ENCODE measurements at places on chromosomes 3 and 15.

GRCh38 chr15:47744496-47744895 lies 27.2 kb downstream of the SEMA6D start:
- no peak for DNase-seq

DNA sequence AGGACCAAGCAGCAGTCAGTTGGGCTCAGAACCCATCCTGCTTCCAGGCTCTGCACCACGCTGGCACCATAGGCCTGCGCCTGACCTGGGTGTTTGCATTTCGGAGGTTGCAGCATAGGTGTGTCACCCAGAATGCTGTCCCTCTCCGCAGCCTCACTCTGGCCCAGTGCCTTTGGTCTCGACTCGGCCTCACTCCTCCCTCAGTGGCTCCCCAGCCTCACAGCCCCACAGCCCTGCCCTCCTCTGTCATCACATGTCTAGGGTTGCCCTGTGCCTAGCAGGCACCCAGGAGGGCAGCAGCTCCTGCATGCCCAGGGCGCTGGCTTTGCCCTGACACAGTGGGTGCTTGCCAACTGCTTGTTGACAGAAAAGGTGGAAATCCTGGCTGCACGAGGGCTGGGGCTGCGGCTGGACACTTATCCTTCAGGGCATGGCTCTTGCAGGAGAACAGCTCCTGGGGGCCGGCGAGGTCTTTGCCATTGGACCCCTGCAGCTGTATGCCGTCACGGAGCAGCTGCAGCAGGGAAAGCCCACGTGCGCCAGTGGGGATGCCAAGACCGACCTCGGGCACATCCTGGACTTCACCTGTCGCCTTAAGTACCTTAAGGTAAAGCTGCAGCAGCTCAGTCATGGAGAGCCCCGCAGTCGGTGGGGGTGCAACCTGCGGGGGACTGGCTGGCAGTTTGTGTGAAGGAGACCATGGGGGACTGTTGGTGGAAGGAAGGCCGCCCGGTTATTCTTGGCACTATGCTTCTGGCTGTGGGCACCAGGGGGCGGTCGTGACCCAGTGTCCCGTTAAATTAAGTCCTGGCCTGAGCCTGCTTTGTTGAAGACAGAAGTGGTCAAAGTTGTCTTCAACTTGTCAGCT lies 16.2 kb downstream of the NISCH start:
- DNase-seq = peak; percentile 82

- no peak for DNase-seq
Observed at GRCh38 chr3:47658444-47658843, 79.8 kb upstream of the CSPG5 start.

GRCh38 chr3:158074591-158074990 lies 31.6 kb downstream of the SHOX2 start:
- DNase-seq = no peak

DNA sequence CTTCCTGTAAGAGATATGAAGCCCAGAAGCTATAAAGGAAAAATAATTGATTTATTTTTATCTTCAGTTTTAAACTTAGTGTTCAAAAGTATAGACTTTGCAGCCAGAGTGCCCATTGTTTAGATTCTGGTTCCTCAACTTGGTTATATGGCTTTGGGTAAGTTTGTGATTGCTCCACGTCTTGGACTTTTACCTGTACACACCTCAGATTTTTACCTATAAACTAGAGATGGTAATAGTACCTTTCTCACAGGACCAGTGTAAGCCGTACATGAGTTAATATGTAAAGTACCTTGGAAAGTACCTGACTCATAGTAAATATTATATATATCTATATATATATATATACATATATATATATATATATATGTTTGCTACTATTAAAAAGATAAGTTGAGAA lies 283.8 kb downstream of the RAP2B start:
- no peak for DNase-seq

DNA sequence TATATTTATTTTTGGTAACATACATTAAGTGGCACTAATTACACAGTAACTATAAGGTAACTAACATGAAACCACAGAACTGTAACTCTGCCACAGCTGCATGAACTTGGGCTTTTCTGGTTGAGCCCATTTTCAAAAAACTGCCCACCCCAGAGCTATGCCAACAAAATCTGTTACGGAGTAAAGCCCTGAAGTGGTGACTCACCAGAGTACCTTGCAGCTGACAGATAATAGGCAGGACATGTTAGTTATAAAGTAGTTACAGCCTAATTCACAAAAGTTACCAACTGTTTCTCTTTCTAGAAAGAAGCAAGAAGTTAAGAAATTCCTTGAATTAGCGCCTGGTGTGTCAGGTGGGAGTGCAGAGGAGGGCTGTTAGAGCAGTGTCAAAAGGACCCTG lies 1.5 kb upstream of the GPX1 start:
- no peak for DNase-seq

DNA sequence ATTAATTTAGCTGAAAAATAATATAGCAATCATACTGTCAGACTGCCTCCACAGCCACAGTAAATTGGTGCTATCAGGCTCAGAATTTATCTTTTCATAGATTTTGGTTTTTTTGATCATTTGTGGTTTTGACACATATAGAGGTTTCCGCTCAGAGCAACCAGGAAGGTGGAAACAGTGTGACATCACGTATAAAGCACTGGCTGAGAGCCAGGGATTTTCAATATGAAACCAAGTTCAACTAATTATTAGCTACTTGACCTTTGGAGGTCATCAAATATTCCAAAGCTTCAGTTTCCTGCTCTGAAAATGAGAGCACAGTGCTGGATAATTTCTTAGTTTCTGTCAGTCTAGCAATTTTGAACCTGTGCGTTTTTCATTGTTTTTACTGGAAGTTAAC lies 433.8 kb upstream of the SUCLG2 start:
- DNase-seq = no peak

DNA sequence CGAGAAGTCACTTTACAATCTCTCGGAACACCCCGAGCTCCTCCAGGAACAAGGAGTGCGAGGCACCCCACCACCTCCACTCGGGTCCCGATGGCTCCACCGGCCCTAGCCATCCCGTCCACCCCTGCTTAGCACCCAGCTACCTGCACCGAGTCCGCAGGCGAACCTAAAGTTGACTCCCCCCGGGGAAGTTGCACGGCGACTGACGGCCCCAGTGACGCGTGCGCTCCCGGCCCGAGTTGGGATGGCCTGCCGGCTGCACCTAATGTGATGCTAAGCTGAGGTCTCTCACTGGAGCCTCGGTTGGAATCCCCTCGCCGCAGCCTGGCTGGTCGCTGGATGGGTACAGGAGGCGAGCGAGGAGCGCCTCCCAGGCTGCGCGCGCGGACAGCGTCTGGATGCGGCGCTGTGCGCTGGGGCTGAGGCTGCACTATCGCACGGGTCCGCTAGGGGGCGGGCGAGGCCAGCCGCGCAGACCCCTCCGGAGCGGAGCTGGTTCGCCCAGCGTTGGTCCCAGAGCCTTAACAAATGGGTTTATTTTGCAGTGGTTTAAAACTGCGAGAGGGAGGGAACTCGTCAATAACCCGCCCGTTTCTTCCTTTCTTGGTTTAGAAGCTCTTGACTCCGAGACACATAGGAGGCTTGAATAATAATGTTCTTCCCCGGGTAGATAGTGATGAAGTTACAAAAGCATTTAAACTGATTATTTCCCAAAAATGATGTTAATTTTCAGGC lies at the start of gene OXTR:
Gene OXTR, minus strand, starts transcription at position 526 of the 735 bp plus-strand sequence. CDS start 1,426 bp downstream, outside the sequence.
- DNase-seq = peak; percentile 58

DNA sequence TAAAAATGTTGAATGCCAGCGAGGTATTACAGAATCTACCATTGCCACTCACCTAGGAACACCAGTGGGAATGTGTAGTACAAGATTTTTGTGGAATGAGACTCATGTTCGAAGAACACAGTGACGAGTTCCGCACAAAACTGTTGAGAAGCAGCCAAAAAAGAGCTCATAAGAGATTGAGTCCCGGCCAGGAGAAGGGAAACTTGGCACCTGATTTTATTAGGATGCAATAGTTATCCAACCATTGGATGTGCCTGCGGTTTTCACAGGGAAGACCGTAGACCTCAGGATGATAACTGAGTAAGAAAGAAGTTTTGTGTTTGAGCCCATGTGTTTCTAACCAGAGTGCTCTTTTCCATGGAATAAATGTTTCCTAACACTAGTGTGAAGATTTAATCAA lies 88.9 kb downstream of the PTPRG start:
- DNase-seq = no peak

DNA sequence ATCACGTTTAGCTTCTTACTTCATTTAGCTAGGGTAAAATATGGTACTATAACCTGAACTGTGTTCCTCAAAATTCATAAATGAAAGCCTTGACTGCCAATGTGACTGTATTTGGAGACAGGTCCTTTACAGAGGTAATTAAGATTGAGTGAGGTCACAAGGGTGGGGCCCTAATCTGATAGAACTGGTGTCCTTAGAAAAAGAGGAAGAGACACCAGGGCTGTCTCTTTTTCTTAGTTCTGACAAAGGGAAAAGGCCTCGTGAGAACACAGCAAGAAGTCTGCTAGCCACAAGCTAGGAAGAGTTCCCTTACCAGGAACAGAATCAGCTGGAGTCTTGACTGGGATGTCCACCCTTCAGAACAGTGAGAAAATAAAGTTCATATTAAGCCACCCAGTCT lies 162.7 kb downstream of the GMNC start:
- DNase-seq = no peak

GRCh38 chr15:42185801-42186200 lies 22.3 kb downstream of the VPS39 start:
- no peak for DNase-seq

- DNase-seq = peak; percentile 63
Observed at GRCh38 chr15:101482526-101483371, 6.8 kb downstream of the PCSK6 start.

GRCh38 chr15:40281801-40282146 lies 1.1 kb downstream of the ANKRD63 start:
- DNase-seq = no peak

DNA sequence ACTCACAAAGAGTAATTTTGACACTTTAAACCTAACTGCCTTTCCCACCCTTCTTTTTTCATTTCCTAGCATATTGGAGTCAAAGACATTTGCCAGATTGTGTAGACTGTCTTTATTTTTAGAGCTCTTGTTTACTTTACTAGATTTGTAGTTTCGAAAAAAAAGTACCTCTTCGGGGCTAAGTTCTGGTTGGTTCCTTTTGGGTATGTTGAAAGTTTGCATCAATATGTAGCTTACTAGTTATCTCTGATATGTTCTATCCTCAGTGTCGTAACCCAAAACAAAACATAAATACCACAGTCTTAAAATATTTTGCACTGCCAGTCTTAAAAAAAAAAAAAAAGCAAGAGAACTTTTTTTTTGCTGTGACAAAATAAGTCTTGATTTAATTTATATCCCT lies 52.2 kb downstream of the REC114 start:
- no peak for DNase-seq

- DNase-seq = no peak
Observed at GRCh38 chr3:24263069-24263668, 231.5 kb downstream of the THRB start.

- DNase-seq = no peak
Observed at GRCh38 chr15:35427091-35427490, 118.9 kb downstream of the DPH6 start.

DNA sequence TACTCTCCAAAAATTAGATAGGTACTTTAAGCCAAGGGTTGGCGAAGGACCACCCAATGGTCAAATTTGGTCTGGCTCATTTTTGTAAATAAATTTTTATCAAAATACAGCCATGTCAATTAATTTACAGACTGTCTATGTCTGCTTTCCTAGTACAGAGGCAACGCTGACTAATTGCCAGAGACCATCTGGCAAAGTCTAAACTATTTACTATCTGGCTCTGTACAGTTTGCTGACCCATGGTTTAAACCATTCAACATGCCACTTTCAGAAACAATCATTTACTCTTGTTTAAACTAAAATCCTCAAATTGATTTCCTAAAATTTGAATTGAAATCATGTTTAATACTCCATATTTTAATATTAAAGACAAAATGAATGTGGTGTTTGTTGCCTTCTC lies 25.9 kb downstream of the CBLB start:
- no peak for DNase-seq

GRCh38 chr15:82130248-82130647 lies 84.4 kb upstream of the MEX3B start:
- no peak for DNase-seq

DNA sequence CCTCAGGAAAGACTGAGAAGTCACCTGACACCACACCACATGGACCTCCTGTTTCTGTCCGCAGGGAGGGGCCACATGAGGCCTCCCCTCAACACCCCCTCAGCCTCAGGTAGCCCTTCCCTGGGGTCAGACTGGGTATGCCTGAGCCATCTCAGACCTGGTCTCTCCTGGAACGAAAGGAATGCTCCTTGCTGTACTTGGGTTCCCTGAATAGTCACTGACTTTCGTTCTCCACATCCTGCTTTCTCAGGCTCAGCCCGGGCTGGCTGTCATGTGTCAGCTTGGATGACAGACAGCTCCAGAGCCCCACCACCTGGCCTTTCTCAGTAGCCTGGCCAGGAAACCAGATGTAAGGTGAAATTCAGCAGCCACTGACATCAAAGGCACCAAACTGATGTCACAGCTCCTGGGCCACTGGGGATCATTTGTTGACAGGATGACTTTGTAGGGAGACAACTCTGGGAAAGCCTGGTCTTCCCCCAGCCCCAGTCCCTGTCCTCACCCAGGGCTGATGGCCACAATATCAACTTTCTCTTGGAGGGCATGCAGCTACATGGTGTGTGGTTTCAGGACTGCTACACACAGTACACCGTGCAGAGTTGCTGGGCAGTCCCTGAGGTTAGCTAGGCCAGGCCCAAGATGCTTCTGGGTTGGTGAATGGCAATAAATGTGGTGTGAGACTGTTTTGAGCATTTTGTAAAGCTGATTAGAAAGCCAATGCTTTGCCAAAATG lies 141.4 kb upstream of the MRPS22 start:
- DNase-seq = no peak

GRCh38 chr3:70108546-70108945 lies 109.0 kb downstream of the SAMMSON start:
- no peak for DNase-seq

GRCh38 chr15:62902821-62903220 lies 139.7 kb upstream of the TPM1 start:
- DNase-seq = no peak

- no peak for DNase-seq
Observed at GRCh38 chr3:172031996-172032395, 7.4 kb upstream of the FNDC3B start.

- no peak for DNase-seq
Observed at GRCh38 chr15:91311986-91312385, 211.9 kb downstream of the SV2B start.

GRCh38 chr3:34155108-34155507 lies 356.7 kb downstream of the PDCD6IP start:
- no peak for DNase-seq

DNA sequence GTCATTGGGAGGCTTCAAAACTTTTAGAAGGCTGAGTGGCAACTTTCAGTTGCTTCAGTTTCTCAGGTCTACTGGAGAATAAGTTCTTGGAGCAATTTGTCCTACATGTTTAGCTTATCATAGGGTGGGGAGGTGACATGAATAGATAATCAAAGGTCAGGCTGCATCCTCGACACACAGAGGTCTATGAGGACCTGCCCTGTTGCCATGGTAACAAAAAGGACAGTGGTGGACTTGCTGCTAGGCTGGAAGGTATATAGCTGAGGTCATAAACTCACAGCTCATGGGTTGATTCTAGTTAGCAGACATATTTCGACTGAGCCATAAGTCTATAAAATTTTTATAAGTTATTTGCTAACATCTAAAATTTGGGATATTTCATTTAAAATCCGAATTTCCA lies 267.0 kb downstream of the THRB start:
- no peak for DNase-seq

GRCh38 chr15:60673918-60674558 lies 195.1 kb upstream of the ICE2 start:
- DNase-seq = no peak

- DNase-seq = peak; percentile 59
Observed at GRCh38 chr3:134650431-134651346, at the start of gene KY. TSS of gene KY (minus strand) at chr3:134651022. CDS start at chr3:134650960, 62 bp downstream.

- no peak for DNase-seq
Observed at GRCh38 chr3:161284989-161285388, 63.9 kb downstream of the NMD3 start.

Data from left ventricle myocardium inferior (tissue), 1 donor.